Body of pancreas (tissue), 4 donors: ENCODE measurements at places on chromosomes 2 and 18.

DNA sequence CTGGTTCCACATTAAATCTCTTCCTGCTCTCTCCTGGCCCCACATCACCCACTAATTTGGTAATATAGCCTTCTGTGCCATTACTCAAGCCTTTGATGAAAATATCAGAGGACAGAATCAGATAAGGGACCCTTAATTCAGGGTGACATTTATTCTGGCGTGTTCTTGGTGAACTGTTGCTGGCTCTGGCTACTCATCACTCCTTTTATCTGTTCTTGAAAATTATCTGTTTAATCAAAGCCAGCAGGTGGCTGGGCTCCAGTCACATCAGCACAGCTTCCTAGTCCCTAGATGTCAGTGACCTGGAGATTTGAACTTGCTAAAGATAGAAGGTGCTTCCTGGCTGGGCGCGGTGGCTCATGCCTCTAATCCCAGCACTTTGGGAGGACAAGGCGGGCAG, 26.9 kb upstream of the SLC35F6 start:
- no peak for DNase-seq

GRCh38 chr18:73793386-73793785, 354.2 kb downstream of the FBXO15 start:
- DNase-seq, result no peak

- DNase-seq, result no peak
These were observed 352.2 kb downstream of the CYRIA start for GRCh38 chr2:16313235-16313975.

- DNase-seq, result no peak
These were observed 113.7 kb upstream of the SPRED2 start for GRCh38 chr2:65545837-65546805.

- DNase-seq, result no peak
These were observed 66.2 kb downstream of the DIPK1C start for GRCh38 chr18:74390900-74391299.

GRCh38 chr18:57910817-57911216, 107.7 kb upstream of the ATP8B1 start:
- no peak for DNase-seq

DNA sequence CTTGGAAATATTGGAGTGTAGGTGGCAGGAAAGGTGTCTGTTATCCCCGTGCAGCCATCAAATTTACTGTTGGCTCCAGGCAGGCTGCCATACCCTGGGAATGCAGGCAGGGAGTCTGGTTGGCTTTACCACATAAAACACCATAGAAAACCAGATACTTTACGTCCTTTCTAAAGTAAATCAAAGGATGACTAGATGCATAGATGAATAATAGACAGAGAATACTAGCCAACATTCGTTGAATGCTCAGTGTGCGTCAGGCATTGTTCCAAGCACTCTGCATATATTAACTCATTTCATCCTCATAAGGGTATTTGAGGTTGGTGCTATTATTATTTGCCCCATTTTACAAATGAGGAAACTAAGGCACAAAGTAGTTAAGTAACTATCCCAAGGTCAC, 65.2 kb downstream of the VSNL1 start:
- no peak for DNase-seq

- DNase-seq, result no peak
These were observed 91.5 kb upstream of the TWSG1 start for GRCh38 chr18:9243029-9243428.

DNA sequence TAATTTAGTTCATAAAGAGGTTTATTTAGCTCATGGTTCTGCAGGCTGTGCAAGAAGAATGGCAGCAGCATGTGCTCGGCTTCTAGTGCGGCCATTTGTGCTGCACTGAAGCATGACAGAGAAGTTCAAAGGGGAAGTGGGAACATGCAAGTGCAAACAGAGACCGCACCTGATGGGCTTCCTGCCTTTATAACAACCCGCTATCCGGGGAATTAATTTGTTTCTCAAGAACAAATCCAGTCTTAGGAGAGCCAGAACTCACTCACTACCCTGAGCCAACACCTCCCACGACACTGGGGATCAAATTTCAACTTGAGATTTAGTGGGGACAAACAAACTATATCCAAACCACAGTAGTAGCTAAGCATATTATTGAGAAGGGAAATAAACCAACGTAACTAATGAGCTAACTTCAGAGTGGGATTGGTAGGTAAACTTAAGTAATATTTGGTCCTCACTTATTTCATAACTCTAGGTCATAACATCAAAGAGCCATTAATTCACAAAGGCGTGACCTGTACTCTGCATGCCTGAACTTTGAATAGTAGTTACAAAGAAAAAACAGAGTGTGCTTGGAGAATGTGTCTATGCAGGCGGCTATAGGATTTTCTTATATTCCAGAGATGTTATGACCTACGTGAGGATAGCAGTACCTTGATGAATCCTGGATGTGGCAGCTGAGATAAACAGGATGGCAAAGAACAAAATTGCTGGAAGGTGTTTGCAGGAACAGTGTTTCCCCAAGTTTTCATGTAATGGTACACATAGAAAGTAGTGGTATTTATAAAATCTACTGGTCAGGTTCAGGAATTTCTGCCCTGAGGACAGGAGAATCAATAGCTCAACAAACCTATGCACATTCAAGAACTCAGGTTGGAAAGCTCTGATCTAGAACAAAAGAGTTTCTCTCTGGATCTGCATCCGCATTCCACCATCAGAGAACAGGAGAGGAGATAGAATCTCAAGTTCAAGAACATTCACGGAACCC, 845.9 kb upstream of the ID2 start:
- no peak for DNase-seq

- DNase-seq, result no peak
These were observed 498.3 kb upstream of the LRRTM4 start for GRCh38 chr2:78020491-78020890.

DNA sequence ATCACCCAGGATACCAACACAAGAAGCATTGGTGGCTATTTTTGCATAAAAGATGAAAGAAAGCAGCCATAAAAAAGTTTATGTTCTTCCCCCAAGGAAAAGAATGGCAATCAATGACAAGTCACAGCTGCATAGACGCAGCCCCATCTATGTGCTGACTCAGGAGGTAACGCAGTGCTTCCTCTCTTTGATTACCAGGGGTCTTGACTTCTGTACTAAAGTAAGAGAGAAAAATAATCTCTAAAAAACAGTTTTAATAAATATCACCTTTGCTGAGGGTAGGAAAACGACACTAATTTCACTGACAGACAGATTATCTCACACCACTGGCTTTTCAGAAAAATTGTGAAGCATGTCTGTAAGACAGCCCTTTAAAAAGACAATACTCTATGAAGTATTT, 33.9 kb upstream of the EVA1A start:
- DNase-seq, result no peak

DNA sequence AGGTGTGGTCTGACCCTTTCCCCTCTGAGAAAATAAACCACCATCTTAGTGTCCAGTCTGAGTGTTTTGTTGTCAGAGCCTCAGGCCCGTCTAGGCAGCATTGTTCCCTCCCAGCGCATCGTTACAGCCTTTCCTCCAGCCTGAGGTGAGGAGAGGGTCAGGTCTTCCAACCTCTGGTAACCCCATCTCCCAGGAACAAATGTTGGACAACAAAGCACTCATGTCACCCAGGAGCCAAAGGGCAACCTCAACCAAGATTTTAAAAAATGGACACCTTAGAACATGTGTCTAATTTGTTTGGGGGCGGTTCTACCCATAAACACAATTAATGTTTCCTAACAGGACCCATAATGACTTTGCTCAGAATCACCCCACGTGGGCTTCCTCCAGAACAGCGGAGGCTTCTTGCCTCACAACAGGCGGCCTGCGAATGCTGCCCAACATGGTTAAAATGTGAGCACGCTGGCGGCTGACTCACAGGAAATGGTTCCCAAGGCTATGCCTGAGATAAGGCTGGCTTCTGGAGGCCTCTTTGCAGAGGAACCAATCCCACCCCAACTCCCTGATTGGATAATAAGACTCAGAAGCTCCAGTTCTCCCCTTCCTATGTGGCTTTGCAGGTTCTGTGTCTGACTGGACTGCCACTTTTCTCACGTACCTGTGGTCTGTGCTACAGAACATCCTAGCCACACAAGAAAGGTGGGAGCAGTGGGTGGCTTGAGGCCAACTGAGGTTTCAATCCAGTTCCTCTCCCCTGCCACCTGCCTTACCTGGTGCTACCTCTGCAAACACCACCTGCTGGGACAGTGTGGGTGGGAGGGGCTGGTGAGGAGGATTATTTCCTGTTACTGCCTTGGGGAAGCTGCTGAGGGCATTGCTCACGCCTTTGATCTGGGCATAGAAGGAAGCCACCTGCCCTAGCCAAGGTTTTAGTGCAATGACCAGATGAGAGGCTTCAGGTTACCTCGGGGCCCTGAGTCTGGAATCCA, 108.8 kb downstream of the B3GNT2 start:
- DNase-seq, result peak; percentile 43

- DNase-seq, result no peak
These were observed 14.6 kb upstream of the NT5DC4 start for GRCh38 chr2:112706170-112706664.

DNA sequence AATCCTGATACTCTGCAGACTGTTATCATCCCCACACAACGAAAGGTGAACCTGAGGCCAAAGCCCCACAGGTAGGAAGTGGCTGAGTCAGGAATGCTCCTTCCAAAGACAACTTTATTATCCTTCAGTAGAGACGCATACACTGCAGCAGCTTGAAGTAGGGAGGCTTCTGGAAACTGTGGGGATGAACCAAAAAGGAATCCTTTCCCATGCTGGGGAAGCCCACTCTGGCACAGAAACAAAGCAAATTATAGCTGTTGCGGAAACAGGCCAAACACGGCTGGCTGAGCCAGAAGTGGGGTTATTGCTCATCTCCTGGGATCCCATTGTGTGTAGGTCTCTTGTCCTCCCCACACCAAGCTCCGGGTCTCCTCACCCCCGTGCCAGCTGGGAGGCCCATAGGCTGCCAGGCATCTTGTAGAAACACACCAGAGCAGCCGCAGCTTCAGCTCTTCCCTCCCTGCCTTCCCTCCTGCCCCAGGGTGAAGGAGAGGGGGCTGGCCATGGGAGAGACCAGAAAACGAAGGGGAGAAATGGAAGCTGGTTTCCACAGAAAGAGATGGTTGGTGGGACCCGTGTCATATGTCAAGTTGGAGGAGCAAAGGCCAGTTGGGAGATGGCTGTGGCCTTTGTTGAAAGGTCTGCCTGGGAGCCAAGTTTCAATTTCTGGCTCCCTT, 176.9 kb upstream of the NABP1 start:
- DNase-seq, result peak; percentile 23

GRCh38 chr2:64447317-64448040, 6.5 kb upstream of the LGALSL start:
- no peak for DNase-seq

DNA sequence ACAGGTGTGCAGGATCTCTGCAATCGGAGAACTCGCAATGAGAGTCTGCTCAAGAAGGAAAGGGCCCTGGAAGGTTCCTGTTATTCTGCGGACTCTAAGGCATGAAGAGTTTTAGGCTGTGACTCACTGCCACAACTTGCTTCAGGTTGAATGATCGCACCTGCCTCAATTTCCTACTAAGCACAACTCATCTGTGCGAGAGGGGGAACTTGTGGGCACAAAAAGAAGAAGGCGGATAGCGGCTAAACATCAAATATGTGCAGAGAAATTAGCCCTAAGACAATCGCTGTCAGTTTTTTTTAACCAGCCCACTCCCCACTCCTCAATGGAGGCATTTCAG, 14.0 kb upstream of the CREG2 start:
- DNase-seq, result no peak

DNA sequence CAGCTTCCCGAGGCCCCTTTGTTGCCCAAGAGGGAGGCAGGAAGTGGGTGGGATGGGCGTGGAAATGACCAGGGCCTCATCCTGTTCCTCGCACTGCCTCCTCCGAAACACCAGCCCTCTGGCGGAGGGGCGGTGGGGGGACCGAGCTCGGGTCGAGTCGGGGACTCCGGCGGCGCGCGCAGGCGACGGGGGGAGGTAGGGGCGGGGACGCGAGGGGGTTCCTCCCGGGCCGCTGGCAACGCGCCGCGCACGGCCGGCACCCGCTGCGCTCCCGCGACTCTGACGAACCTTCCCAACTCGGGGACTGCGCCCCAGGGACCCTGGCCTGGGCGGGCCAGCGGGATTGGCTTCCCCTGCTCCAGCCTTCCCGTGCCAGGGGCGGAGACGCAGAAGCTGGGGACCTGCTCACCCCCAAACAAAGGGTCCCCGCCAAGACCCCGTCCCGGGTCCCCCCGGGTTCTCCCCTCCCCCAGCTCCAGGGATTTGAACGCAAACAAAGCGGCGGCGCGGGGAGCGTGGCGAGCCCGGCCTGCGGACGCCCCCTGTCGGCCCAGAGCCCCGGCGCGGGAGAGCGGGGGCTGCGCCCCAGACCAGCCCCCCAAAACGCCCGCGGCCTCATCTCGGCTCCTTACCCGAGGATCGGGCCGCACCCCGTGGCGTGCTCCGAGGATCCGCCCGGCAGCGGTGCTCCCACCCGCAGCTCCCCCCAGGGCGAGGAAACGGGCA, 1.2 kb downstream of the SEMA4C start:
- DNase-seq, result peak; percentile 83

DNA sequence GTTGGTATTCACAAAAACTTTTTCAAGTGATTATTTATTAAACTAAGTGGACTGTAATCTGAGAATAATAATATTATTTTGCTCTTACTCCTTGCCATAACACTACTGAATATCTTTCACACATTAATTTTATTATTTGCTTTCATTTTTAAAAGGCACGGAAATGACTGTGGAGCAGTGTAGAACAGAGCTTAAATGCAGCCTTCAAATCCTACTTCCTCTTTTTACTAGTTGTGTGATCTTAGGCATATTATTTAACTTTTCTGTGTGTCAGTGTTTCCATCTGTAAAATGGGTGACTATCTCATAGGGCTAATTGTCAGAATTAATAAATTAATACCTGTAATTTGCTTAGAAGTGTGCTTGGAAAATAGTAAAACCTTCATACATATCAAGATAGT, 55.5 kb upstream of the SLC8A1 start:
- no peak for DNase-seq

DNA sequence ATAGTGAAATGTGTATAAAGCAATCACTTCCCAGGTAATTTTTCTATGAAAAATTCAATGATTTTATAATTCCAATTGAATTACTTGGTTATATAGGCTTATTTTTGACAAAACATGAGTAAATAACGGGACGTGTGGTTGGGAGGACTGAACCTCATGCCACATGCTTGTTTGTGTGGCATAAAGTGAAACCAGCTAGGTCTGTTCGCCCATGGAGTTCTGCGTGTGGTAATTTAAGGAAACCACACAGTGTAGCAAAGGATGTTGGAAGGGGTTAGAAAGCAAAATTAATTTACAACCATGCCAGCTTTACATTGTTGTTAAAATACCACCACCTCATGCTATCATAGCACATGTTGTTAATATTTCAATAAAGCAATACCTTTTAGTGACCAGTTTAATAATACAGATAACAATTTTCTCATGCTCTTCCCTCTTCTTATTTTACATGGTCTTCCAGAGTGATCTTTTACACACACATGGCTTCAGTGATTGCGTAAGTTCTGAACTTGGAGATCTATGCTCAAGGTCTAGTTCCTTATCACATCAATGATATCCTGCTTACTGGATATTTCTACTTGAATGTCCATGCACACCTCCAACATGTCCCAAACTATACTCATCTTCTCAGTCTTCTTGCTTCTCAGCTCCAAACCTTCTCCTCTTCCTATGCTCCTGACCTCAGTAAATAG, 156.4 kb upstream of the ITGA4 start:
- DNase-seq, result no peak
